ENCODE measurements at places on chromosomes 4 and X. TPM values are rescaled to one million over a fixed set of nuclear protein-coding genes. Genes with fewer than 3 reads are reported as not detected.

DNA sequence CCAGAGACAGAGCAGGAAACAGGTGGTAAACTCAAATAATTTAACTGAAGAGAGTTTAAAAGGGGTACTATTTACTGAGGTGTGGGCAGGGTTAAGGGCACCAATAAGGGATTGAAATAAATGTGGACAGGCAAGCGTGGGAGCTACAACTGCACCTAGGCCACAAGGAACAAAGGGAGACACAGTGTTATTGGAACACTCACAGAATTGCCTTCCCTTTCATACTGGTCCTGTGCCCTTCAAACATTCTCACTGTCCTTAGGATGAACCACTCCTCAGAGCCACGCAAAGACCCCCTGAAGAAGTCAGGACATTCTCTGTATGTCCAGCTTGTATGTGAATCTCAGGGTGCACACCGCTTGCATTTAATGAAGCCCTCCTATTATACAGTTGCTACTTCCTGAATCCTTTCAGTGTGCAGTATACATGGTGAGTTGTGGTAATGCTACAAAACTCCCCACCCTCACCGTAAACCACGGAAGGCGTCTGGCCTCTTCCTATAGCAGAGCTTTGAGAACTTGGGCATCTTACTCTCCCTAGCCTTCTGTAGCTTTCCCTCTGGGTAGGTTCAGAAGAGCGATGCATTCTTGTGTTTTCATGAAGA, 9.6 kb upstream of the MRPL1 start:
- no peak for DNase-seq

ADGRG2 gene
- total RNA-seq = 61.3 TPM

DNA sequence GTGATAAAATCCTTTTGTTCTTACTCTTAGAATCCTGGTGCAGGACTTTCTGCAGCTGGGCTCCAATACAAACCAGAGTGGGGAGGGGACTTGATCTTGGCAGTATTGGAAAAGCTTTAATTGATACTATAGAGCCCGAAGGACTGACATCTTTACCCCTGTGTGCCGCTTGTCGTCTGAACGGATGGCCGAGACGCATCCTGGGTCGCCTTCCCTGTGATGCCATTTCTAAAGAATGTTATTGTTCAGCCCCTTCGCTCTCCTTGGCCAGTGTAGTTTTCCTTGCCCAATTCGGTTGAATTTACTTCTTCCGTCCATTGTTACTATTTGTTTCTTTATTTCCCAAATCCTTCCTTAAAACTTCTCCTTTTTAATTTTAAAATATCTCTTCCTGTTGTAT, 80.9 kb downstream of the CLDN34 start:
- no peak for DNase-seq

DNA sequence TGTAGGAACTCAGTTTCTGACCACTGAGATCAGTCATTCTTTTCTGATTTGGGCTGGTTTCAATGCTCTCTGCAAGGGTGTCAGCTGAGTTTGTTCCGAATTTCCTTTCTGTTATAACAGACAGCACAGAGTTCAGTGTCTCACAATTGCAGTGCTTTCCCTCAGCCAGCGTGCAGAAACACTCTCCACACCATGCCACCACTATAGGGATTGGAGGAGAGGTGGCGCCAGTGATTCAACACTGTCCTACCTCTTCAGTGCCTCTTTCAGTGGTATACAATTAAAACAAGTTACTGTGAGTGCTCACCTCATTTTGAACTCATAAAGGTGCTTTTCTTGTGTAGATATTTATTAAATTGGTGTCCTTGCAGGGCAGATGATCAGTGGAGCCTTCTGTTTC, 413.2 kb upstream of the CXorf51B start:
- no peak for DNase-seq

GRCh38 chrX:97039363-97040029, 155.8 kb downstream of the RPA4 start:
- DNase-seq = peak; percentile 76

GASK1B gene
- total RNA-seq = 3.8 TPM

- DNase-seq = no peak
Observed at GRCh38 chrX:123357941-123358340, 173.9 kb downstream of the GRIA3 start.

CDKL5 gene
- total RNA-seq = 9.2 TPM

DNA sequence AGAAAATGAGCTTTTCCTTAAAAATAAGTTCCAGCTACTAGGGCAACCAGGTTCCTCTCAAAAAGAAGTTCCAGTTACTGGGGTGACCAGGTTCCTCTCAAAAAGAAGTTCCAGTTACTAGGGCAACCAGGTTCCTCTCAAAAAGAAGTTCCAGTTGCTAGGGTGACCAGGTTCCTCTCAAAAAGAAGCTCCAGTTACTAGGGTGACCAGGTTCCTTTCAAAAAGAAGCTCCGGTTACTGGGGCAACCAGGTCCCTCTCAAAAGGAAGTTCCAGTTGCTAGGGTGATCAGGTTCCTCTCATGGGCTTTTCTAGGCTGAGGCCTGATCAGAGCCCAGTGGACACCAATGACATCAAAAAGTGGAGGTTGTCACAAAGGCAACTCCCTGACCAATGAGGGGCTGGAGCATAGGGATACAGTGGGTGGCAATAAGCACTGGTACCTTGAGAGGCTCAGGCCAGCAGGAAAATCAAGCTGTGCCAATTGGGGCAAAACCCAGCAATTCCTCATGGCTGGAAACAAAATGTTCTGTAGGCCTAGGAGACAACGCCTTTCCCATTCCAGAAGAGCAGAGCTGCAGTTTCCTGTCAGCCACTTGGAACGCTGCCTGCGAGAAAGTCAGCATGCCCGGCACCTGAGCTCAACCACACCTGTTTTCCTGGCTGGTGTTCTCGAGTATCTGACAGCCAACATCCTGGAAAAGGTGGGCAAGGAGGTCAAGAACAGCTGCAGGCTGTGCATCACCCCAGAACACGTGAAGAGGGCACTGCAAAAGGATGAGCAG, 12.3 kb upstream of the SYTL5 start:
- no peak for DNase-seq

- DNase-seq = no peak
Observed at GRCh38 chrX:48736878-48737212, 24.7 kb upstream of the GLOD5 start.

DNA sequence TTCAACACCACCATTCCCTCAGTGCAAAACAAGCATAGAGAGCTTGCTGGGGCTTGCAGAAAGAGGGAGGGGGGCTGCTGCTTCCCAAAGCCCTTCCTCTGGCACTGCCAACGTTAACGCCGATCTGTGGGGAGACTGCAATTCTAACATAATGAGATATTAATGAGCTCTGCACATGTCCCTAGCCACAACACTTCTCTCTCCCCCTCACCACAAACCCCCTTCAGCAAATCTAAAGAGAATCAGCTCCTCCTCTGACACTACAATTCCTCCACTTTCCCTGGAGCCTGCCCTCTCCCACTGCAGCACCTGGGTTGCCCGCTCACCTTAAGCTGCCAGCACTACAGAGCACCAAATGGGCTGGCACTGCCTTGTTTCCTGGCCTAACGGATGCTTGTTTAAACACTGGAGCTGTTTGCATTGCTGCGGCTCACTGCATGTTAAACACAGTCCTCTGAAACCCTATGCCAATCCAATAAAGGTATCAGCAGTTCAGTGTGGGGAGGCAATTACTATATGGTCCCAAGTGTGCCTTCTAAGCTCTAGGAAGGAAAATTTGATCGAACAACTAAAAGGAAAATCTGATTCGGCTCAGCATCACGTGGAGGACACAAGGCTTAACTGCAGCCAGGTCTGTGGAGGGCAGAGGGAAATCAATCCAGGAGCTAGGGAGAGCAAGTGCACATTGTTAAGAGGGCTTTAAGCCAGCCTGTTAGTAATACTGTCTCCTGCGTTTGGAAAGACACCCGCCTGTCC, 232.4 kb downstream of the MAML3 start:
- no peak for DNase-seq

DNA sequence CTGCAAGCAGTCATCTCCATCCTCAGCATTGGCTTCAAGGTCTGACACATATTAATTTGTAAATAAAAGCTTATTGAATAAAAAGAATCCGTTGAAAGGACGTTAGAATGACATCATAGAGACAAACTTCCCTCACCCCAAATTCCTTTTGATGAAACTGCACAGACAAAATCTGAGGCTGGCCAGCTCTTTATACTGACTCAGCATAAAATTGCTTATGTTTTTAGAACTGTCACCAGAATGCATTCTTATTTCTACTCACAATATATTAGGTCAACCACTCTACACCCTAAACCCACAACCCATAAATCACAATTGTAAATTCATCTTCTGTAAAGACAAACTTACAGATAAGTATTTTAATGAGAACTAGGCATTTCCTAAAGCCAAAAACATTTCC, 359.2 kb upstream of the TEX13C start:
- no peak for DNase-seq

DNA sequence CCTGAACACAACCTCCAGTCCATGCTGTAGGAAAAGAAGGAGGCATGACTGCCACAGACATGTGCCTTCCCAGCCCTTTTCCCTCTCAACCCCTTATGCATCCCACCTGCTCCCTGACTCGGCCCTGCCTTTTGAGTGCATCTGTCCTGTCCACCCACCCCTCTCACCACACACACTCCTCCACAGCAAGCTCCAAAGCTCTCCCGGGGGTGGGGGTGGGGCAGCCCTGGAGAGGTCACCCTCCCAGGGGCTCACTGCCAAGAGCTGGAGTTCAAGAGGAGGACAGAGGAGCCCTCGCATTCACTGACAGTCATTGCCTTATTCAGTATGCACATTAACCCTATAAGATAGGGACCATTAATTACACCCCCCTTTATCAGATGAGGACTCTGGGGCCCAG, 46.6 kb upstream of the MAMLD1 start:
- DNase-seq = no peak

- no peak for DNase-seq
Observed at GRCh38 chrX:153457827-153458466, 12.1 kb upstream of the TREX2 start.

GRCh38 chr4:141609243-141609642, 27.1 kb upstream of the IL15 start:
- no peak for DNase-seq

GRCh38 chr4:95038791-95039190, 281.0 kb downstream of the BMPR1B start:
- no peak for DNase-seq

GRCh38 chr4:81628489-81628888, 156.8 kb upstream of the RASGEF1B start:
- no peak for DNase-seq

DNA sequence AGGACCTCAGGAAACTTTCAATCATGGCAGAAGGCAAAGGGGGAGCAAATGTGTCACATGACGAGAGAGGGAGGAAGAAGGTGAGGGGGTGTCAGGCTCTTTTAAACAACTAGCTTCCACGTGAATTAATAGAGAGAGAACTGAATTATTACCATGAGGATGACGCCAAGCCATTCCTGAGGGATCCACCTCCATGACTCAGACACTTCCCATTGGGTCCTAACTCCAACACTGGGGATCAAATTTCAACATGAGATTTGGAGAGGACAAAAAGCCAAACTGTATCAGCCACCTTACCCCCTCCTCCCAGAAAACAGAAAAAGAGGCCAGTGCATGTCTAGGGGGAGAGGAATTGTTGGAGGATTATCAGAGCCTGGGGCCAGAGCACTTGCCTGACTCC, 40.4 kb upstream of the LAS1L start:
- peak; percentile 20 for DNase-seq

GRCh38 chr4:184433258-184433892, 41.0 kb downstream of the IRF2 start:
- DNase-seq = no peak

DNA sequence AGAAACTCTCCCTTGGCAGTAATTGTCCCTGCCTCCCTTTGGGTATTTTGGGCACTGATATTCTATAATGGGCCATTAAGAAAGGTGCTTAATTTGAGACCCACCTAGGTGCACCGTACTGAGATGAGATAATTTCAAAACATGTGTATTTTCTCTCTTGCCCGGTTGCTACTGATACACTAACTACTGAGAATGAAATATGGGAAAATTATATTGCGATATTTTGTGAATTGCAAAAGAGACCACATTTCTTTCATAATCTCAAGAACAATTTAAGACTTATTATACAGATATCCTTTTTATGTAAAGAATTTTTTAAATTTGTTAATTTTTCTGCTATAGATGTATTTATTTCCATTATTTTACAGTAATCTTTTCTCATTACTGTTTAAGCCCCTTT, 284.9 kb downstream of the ADGRL3 start:
- no peak for DNase-seq

GRCh38 chrX:31423609-31424189, 351.9 kb upstream of the FTHL17 start:
- DNase-seq = peak; percentile 79

DNA sequence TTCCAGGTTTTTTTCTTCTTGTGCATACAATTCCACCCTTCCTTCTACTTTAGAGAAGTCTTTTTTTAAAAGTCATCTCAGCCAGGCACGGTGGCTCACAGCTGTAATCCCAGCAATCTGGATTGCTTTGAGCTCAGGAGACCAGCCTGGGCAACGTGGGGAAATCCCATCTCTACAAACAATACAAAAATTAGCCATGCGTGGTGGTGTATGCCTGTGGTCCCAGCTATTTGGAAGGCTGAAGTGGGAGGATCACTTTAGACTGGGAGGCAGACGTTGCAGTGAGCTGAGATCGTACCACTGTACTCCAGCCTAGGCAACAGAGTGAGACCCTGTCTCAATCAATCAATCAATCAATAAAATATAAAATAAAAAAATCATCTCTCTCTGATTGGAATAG, 14.8 kb downstream of the ELOVL6 start:
- DNase-seq = peak; percentile 48

GRCh38 chr4:62030958-62031357, 830.8 kb downstream of the ADGRL3 start:
- no peak for DNase-seq

DNA sequence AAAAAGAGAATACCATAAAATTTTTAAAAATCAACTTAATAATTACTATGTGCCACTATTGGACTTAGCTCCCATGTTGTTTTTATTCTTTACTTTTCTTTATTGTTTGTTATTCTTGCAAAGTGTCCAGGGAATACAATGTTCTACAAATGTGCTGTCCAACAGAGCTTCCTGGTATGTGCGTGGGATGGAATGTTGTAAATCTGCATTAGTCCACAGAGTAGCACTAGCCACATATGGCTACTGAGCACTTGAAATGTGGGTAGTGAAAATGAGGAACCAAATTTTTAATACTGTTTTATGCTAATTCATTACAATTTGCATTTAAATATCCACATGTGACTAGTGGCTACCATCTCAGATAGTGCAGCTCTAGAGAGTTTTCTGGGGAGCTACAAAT, 14.3 kb upstream of the CORIN start:
- peak; percentile 28 for DNase-seq

Data from A673 (cell line).